ENCODE measurements at places on chromosomes 2 and 18. TPM values are rescaled to one million over a fixed set of nuclear protein-coding genes. Genes with fewer than 3 reads are reported as not detected.

DNA sequence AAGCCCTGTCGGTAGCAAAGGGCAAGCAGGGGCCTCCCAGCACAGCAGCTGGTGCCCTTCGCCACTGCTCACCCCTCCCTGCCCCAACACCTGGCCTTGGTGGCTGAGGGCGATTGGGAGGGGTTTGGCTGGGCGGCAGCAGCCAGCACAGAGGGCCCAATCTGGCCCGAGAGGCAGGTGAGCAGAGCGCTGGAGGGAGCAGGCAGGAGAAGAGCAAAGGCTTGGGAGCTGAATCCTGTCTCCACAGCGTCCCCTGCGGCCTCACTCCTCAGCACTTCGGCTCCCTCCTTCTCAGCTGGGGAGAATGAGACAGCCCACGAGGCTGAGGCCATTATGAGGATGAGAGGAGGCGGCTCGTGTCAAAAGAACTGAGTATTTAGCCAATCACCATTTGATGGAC lies 74.9 kb upstream of the TAF1B start:
- no peak for DNase-seq

DNA sequence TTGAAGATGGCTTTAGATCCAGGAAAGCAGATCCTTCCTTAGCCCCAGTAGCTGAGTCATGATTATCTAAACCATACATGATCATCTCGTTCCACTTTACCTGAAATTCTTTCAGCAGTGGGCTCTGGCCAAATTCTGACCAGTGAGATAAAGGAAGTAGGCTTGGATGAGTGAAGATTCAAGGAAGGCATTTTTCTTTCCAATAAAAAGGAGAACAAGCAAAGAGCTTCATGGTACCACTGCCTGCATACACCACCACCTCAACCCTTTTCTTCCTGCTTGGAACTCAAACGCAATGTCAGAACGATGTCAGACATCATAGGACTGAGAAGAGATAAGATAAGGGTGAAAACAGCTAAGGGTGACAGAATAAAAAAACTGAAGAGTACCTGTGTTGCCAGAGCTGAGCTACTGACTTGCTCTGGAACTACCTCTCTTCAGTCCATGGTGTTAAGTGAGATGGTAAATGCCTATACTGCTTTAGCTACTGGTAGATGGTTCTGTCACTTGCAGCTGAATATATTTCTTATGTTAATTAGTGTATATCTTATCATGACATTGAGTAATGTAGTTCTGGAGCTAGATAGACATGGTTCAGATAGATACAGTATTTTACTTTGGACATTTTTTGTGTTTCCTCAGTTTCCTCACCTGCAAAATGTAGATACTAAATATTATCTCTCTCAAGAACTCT lies 58.7 kb upstream of the ACVR1 start:
- no peak for DNase-seq

GRCh38 chr2:146527166-146527565 lies 1317.7 kb upstream of the ACVR2A start:
- peak; percentile 16 for DNase-seq

DNA sequence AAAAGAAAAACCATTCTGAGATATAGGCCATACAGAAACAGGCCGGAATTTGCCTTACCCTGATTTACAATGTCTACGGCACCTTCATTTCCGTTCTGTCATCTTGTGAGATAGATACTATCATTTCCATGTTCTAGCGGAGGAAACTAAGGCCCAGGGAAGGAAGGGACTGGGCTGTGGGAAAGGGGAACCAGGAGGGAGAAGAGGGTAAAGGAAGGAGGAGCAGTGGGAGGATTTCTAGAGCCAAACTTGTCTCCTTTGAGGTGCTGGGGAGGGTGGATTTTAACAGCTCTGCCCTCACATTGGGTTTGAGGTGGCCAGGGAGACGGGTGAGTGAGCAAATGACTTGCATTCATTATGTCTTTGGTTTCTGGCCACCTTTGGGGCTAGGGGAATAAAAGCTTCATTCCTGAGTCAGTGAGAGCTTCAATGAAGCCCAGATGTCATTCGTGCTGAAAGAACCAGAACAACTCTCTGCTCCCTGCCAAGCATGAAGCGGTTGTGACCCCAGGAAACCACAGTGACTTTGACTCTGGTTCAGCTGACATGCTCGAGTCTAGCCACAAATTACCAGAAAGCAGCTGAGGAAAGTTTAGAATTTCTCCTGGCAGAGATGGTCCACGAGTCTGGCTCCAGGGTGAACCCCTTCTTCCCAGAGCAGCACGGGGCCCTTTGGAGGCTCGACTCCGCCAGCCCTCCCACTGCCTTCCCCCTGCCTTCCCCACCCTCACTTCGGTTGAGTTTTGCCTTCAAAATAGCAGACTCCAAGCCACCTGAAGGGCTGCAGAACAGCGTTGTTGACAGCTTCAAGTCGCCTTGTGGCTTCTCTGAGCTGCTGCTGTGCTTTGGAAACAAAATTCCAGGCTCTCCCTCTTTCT lies 3.8 kb downstream of the ACTG2 start:
- DNase-seq, result peak; percentile 90

DNA sequence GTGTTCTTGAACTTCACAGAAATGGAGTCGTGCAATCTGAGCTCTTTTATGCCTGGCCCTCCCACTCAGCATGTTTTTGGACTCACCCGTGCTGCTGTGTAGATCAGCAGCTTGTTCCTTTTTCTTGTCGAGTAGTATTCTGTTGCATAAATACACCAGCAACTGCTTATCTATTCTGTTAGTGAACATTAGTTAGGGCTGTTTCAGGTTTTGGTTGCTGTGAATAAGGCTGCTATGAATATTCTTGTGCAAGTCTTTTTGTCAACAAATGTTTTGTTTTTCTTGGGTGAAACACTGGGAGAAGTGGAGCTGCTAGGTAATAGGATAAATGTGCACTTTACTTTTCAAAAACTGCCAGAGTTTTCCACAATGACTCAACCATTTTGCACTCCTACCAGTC lies 15.3 kb upstream of the CIDEA start:
- no peak for DNase-seq

DNA sequence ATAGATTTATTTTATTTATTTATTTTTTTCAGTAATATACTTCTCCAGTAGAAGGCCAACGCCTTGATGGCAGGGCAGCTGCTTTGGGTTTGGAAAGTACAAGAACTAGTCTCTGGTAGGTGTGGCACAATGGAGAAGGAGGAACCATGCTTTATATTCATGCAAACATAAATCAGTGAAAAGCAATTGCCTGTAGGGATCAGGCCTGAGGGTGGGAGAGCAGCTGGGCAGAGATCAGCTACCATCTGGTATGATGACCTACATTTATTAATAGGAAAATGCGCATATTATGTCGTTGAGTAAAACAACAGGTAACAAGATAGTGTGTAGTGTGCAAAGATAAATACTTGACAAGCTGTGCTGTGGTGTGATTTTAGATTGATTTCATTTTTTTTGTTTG lies 120.4 kb upstream of the TLK1 start:
- DNase-seq, result no peak

- DNase-seq, result no peak
Observed at GRCh38 chr18:55256226-55256928, 297.1 kb upstream of the CCDC68 start.

- peak; percentile 99 for DNase-seq
Observed at GRCh38 chr2:235605312-235606003, 111.6 kb downstream of the AGAP1 start.

DNA sequence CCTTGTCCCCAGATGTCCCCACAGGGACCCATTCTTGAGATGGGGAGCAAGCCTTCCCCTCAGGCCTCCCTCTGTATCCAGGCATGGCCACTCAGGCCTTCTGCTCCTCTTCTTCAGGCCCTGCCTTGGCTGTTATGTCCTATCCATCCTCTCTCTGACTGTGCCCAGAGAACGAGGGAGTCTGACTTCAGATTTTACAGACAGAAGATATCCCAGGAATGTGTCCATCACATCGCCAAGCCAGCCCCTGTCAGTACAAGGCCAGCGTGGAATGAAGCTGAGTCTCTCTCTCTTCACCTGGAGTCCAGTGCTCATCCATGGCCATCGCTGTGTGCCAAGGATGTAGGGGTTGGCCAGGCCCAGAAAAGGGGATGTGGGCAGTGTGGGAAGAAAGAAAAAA lies 57.6 kb downstream of the SDC1 start:
- no peak for DNase-seq

DNA sequence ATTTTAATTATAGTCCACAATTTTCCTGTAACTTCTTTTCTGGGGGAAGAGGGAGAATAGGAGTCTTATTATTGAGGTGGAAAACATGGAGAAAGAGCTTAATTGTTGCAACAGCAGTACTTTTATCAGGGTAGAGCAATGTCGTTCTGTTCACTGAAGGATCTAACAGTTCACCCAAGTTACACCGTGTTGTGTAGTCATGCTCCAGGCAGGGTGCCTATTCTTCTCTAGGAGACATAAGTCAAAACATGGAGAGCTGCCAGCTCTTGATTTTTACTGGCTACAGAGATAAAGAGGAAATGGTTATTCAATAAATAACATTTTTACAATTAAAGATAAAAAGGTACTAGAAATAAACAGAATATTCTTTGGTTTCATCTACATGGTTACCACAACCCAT lies 594.3 kb upstream of the NETO1 start:
- DNase-seq, result no peak

DQX1 gene
- not detected for total RNA-seq

NEU2 gene
- total RNA-seq, result not detected

ACTR2 gene
- total RNA-seq, result 93.4 TPM

ALPG gene
- not detected for total RNA-seq

LOXHD1 gene
- not detected for total RNA-seq

PDE11A gene
- not detected for total RNA-seq

CACNB4 gene
- 0.11 TPM for total RNA-seq

CNDP1 gene
- total RNA-seq, result not detected
